ENCODE measurements at places on chromosomes 3 and 15.

DNA sequence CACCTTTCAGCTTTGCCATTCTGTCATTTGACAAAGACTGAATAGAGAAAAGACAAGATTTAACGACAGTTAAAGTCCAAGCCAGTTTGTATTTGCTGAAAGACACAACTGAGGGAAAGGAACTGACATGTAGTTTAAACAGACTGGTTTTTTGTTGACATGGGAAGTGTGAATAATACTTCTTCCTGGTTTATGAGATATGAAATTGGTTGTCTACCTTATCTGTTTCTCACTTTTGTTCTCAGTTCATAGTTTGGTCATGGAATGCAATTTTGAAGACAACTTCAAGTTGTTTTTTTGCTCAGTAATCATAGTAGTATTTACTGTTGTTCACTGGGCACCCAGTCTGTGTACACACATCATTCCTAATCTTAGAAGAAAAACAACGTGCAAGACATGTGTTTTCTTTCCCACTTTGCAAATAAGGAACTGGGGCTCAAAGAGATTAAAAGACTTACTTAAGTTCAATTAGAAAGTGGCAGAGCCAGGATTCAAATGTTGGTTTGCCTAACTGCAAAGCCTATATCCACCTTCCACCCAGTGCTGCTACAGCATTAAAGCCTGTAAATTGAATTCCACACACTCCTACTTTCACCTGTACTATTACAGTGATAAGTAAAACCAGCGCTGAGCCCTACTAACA, 103.5 kb downstream of the LPP start:
- DNase-seq, result no peak

DNA sequence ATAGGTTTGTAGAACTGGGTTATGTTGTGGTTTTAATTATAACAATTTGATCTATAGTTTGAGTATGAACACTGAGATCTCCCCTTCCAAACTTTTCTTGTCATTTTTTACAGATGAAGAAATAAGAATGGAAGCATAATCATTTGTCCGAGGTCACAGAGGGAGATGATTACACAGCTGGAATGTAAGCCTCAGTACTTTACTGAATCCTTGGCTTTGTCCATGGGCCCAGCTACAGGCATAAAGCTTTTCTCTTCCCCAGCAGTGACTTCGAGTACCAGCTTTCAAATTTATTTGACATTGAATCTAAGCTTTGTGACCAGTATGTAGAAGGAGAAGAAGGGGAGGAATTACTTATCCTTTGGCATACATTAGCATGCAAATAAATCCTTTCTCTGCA, 80.9 kb upstream of the DCBLD2 start:
- no peak for DNase-seq

GRCh38 chr3:173993299-173993698, 595.8 kb downstream of the NLGN1 start:
- no peak for DNase-seq

DNA sequence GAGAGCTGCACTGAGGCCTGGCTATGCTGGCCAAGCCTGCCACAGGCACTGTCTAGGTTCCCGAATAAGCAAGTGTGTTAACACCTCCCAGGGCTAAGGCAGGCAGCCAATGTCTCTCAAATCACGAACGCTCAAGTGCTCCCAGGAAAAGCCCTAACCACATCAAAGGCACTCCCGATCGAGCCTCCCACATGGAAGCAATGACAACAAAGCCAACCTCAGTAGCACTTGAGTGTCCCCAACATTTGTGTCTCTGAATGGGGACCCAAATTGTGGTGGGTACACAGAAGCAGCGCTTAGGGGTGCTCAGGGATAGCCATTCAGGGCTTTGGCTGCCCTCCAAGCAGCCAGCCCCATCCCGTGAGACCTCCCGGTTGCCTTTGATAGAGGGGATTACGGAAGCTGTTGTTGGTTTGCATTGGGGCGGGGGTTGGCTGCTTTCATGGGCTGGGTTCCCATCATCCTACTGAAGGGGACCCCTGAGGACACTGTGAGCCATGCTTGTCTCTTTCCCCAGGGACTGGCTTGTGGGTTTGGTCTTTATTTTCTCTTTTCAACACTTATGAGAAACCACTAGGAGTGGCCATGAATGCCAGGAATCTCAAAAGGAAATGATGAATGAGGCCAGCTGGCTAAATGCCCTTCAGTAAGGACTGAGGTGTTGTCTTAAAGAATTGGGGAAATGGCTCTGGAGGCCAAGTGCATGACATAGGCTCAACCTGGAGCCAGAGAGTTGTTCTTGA, 234.1 kb upstream of the FEZF2 start:
- DNase-seq, result no peak

- no peak for DNase-seq
Observed at GRCh38 chr3:127690823-127691452, 18.2 kb downstream of the ABTB1 start.

DNA sequence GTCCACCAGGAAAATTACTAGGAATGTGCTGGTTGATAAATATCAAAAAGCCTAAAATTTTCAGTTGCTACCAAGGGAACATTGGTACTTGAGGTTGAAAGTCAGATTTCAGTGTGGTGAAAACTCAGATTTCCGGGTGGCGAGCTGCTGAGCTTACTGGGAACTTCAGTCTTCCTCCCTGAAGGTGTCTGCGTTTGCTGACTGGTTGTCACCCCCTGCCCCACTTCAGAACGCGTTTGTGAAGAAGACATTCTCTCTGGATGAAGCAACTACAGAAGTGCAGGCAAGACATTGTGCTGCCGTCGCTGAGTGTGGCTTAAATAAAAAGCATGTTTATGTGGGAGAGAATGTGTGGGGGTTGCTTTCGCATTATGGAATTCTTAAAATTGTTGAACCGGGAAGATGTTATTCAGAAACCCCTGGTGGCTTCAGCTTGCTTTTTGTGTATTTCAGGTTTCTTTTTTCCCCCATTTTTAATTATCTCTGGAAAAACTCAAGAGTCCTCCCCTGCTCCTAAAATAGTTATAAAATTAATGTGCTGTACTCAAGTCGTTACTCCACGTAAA, 7.1 kb downstream of the FAM81A start:
- no peak for DNase-seq

DNA sequence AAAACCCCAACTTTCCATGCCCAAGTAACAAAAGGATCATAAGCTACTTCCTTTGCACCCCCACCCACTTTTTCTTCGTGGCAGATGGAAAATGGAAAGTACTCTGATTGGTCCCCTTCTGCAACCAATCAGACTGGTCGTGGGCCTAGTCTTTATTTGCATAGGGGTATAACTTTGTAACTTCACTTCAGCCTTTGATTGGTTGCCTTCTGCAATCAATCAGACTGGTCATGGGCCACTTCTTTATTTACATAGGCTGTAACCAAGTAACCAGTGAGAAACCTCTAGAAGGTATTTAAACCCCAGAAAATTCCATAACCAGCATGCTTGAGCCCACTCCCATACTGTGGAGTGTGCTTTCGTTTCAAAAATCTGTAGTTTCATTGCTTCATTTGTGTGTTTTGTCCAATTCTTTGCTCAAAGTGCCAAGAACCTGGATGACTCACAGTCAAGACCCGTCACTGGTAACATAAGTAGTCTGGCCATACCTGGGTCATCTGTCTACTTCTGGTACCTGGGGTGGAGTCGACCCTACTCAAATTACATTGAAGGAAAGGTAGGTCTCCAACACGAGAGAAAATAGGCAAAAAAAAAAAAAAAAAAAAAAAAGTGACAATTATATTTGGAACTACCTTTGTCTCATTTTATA, 41.9 kb downstream of the CMTM8 start:
- no peak for DNase-seq

DNA sequence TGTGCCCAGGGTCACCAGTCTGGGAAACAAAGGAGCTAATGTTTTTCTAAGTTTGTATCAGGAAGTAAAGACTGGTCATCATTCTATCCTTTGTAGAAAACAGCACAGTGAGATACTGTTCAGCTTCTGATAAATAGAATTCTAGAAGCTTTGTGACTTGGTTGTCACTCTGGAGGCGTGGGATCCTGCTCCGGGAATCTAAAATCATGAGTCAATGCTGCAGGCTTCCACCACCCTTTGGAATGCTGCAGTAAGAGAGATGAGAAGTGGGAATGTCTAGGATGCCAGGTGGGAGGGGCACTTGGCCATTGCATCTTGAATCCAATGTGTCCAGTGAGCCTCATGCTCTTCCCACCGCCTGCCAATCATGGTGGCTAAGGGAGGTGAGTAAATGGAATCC, 40.9 kb downstream of the SAMMSON start:
- DNase-seq, result no peak

DNA sequence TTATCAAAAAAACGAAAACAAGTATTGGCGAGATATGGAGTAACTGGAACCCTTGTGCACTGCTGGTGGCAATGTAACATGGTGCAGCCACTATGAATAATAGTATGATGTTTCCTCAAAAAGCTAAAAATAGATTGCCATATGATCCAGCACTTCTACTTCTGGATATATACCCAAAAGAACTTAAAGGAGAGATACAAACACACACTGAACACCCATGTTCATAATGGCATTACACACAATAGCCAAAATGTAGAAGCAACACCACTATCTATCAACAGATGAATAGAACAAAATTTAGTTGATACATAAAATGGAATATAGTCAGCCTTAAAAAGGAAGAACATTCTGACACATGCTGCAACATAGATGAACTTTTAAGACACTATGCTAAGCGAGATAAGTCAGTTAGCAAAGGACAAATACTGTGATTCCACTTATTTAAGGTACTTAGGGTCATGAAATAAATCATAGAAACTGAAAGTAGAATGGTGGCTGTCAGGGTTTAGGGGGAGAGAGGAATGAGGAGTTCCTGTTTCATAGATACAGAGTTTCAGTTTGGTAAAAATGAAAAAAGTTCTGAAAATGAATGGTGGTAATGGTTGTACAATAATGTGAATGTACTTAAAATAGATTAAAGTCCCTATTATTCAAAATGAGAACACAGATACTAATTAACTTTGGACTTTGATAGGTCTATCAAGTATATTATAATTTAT, 59.4 kb upstream of the IMPG2 start:
- DNase-seq, result no peak

DNA sequence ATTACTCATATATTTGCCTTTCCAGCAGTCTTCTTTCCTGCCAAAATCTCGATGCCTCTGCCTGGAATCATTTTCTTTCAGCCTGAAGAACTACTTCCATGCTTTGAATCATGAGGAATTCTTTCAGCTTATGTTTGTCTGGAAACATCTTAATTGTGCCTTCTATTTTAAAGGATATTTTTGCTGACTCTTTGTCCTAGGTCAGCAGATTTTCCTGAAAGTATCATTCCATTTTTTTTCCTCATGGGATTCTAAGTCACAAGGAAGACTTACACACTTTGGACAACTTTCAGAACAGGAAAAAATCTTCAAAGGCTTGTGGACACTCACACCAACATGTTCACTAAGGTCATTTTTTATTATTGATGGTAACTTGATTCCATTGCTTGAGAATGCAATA, 10.1 kb downstream of the PRR23E start:
- DNase-seq, result no peak

DNA sequence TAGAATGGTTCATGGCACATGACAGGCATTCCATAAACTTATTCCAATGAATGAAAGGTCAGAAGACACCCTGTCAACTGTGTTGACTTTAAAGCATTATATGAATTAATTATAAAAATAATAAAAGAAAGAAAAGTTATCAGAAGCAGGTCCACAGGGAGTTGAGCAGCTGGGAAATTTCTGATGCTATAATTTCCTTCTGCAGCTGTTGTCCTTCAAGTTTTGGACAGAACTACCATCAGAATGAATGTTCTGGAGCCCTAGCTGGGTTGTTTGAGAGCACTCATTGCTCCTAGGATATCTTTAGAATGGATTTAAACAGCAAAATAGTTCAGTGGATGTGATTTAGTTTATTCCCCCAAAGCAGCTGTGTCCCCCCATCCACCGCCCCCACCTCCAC, 232.4 kb upstream of the PROK2 start:
- DNase-seq, result no peak

GRCh38 chr3:102736975-102737304, 302.1 kb downstream of the ZPLD1 start:
- DNase-seq, result no peak

- no peak for DNase-seq
Observed at GRCh38 chr15:65869954-65870871, 922 bp downstream of the RAB11A start.

GRCh38 chr3:11384074-11384473, 111.9 kb downstream of the ATG7 start:
- DNase-seq, result no peak

DNA sequence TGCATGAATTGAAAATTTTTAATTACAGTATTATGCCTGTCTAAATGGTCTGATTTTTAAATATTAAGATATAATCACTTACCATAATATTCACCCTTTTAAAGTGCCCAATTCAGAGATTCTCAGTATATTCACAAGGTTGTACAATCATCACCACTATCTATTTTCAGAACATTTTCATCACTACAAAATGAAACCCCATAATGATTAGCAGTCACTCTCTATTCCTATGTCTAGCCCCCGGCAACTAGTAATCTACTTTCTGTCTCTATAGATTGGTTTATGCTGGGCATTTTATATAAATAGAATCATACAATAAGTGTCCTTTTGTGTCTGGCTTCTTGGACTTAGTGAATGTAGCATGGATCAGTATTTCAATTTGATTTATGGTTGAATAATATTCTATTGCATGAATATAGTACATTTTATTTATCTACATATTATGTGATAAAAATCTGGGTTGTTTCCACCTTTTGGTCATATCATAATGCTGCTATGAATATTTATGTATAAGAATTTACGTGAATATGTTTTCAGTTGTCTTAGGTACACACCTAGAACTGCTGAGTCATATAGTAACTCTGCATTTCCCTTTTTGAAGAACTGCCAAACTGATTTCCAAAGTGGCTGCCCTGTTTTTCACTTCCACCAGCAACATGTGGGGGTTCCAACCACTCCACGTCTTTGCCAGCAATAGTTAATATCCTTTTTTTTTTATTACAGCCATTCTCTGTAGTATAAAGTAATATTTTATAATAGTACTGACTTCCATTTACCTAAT, 485.7 kb upstream of the ZNF385D start:
- DNase-seq, result no peak

DNA sequence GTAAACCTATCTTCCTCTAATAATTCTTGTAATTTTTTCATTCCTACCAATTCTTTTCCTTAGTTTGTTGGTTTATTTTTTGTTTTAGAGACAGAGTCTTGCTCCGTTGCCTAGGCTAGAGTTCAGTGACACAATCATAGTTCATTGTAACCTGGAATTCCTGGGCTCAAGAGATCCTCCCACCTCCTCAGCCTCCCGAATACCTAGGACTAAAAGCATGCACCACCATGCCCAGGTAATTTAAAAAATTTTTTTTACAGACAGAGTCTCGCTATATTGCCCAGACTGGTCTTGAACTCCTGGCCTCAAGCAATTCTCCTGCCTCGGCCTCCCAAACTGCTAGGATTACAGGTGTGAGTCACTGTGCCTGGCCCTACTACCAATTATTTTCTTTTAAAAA, 220.2 kb downstream of the ERC2 start:
- DNase-seq, result no peak

DNA sequence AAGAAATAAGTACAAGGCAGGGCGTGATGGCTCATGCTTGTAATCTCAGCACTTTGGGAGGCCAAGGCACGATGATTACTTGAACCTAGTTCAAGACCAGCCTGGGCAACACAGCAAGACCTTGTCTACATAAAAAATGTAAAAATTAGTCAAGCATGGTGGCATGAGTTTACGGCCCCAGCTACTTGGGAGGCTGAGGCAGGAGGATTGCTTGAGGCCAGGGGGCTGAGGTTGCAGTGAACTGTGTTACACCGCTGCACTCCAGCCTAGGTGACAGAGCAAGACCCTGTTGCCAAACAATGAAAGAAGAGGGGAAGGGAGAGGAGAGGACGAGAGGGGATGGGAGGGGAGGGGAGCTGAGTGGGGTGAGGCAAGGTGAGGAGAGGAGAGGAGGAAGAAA, 152.7 kb upstream of the PRICKLE2 start:
- DNase-seq, result no peak

- no peak for DNase-seq
Observed at GRCh38 chr15:39331584-39331983, 249.3 kb upstream of the THBS1 start.
